ENCODE measurements at places on chromosomes 16 and 17. TPM values are rescaled to one million over a fixed set of nuclear protein-coding genes. Genes with fewer than 3 reads are reported as not detected.

GRCh38 chr16:14564323-14564722 lies 65.7 kb downstream of the PARN start:
- ATAC-seq, result no peak

DNA sequence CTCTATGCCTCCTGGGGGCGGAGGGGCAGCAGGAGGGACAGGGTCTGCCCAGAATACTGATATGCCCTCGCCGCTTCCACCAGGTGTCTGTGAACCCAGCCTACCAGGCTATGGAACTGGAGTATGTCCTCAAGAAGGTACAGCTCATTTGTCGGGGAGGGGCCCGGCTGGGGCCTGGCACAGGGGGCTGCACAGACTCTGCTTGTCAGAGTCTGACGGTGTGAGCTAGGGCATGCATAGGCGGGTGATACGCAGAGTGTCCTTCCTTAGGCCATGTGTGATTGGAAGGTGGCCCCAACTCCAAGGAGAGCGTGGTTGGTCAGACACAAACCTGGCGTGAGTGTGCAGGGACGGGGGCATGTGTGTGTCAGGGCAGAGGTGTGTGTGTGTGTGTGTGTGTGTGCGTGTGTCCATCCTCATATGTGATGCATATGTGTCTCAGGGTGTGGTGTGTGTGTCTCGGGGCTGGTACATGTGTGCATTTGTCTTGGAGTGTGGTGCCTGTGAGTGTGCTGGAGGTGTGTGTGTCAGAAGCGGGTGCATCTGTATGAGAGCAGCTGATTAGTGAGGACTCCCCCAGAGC lies 7.0 kb downstream of the CHAD start:
- no peak for ATAC-seq

DNA sequence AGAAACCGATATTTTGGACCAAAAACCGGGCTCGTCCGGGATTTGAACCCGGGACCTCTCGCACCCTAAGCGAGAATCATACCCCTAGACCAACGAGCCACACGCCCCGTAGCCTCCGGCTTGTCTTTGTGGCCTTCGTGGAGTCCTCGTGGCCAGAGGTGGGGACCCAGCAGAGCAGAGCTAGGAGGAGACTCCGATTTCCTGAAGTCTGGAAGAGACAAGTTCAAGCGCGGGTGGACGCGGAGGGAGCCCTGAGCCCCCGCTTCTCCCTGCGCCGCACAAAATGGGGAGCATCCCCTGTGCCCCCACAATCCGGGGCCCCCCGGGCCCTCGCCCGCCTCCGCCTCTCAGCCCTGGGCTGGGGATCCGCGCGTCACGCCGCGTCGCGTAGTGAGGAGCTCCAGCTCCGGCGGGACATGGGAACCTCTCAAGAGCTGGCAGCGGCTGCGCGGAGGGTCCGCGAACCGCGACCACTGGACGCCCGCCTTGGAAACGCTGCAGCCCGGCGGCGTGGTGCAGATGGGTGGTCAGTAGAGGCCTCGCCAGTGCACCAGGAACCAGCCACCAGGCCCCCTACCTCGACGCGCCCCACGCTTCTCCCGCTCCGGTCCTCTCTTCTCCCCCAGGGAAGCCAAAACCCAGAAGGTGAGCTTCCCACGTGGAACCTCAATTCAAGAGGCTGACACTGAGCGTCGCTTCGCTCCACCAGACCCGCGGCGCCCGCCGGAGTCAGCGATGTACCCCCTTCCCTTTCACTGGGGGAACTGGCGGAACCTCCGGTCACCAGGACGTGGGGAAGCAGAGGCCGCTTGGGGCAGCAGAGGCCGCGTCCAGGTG lies 5.2 kb upstream of the OR1F1 start:
- ATAC-seq, result no peak

The RMI2 gene
- total RNA-seq, result 1.4 TPM

DNA sequence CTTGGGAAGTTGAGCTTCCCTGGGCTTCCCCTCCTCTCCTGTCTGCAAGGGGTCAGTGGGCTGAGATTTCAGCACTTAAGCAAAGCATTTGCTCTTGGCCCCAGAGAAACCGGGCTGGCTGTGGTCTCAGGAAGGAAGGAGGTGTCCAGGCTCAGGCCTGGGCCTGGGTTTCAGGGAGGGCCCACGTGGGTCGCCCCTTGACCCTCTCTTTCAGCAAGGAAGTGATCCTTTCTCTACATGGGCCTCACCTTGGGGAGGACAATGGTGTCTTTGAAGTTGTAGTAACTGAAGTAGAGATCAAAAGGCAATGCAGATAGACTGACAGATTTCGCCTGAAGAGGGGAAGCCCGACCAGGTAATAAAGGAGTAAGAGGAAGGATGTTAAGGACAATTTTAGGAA lies 2.7 kb downstream of the NOD2 start:
- ATAC-seq, result no peak
